RPMI7951 (cell line): ENCODE measurements at places on chromosomes 12 and 14.

GRCh38 chr14:72253503-72253902 is 321.3 kb downstream of the RGS6 start:
- no peak for DNase-seq

DNA sequence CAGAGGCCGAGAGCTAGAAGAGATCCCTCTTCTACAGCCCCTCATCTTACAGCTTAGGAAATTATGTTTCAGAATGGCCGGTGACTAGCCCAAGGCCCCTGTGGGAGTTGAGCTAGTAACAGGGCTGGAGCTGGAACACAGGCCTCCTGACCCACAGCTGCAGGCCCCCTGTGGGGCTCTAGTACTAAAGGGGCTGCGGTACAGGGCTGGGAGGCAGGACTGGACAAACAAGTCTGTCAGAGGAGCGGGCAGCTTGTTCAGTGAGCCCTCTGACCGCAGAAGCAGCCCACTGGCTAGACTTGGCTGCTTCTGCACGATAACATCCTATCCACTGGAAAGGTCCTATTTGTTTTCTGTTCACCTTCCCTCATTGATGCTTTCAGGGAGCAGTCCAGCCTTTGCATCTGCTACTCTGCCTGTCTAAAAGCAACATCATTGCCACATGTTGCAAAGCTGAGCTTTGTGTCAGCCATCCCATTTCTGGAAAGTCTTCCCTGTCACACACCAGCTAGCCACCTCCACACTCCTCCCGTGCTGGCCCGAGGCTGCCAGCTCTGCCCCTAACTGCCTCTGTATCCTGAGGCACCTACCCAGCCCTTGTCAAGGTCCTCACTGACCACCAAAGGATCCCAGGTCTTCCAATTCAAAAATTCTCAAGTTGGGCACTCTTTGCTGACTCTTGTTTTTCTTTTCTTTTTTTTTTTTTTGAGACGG is 10.2 kb downstream of the PSMC1 start:
- DNase-seq = no peak

DNA sequence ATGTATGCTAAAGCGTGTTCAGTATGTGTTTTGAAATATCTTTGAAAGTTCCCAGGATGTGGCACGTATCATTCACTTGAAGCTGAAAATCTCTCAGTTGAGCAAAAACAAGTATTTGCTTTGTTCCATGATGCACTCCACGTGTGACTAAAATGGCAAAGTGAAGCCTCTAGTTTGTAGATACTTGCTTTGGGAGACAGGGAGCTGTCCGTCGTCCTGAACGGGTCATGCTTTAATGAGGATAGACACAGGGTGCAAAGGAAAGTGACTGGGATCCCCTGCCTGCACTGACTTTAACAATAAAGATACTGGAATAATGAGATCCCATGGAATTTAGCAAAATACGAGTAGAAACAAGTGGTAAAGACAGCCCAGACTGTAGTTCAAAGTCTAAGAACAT is 991.4 kb downstream of the NRXN3 start:
- DNase-seq = no peak

DNA sequence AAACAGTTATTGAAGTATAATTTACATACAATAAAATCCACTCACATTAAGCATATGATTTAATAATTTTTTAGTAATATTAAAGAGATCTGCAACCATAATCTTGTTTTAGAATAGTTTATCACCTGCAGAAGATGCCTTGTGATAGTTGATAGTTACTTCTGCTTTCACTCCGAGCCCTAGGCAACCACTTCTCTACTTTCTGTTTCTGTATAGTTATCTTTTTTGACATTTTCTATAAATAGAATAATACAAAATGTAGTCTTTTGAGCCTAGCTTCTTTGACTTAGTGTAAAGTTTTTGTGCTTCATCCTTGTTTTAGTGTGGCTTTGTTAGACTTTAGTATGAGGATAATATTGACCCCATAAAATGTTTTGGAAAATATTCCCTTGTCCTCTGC is 111.0 kb downstream of the MNAT1 start:
- no peak for DNase-seq
